ENCODE measurements at places on chromosomes 2 and 18.

GRCh38 chr2:177682836-177683660, 290.5 kb downstream of the AGPS start:
- no peak for DNase-seq

DNA sequence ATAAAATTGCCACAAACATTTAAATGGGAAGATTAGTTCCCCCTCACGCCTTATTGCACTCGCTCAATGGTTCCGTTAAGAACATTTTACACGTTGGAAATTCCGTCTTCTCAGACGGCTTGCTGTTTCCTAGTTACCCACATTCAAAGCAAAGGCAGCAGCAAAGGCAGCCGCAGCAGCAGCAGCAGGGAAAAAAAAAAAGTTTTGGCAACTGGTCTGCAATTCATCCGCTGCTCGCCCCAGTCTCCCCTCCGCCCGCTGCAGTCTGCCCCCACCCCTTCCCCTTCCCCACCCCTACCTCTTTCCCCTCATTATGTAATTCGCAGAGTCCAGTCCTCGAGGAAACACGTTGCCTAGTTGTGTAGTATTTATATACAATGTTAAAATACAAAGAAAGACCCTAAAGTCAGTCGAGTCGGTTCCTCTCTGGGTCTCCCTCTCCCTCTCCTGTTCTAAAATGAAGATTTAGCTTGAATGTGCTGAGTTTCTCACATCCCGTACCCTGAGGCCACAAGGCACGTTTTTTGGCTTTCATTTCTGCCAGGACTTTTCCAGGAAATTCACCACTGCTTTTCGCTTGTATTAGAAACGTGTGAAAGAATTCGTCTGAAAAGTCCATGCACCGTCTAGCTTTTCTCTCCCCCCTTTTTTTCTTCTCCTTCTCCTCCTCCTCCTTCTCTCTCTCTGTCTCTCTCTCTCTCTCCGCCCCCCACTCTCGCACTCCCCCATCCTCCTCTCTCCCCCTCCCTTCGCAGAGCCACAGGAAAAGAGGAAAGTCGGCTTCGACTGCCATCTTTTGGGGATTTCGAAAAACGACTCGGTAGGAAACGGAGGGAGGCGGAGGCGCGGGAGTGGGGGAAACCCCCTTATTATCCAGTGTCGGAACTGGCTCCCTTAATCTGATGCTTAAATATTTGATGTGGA, 140.0 kb downstream of the MEIS1 start:
- DNase-seq: no peak

DNA sequence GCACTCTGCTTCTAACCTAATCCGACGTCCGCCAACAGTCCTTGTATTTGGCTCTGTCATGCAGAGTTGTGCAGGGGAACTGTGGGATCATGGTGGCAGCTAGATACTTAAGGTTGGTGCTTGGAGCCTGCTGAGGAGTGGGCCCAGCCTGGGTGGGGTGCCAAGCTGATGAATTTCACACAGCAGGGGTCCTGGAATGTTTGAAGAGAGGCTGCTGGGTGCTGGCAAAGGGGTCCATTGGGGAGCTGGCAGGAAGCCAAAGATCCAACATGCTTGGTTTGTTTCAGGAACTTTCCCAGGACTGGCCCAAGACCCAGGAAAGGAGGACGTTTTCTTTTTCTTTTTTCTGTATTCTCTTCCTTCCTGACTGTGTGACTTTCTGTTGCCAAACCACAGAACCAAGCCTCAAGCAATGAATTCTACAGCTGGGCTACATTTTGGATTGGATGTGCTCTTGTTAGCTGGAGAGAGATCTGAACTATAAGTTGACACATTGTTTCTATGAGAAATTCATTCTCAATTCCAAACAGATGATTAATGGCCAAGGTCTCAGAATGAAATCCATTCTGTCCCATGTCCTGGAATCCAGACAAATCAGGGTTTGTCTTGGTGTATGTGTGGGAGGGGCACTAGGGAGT, 49.9 kb downstream of the DHRS9 start:
- DNase-seq: no peak

DNA sequence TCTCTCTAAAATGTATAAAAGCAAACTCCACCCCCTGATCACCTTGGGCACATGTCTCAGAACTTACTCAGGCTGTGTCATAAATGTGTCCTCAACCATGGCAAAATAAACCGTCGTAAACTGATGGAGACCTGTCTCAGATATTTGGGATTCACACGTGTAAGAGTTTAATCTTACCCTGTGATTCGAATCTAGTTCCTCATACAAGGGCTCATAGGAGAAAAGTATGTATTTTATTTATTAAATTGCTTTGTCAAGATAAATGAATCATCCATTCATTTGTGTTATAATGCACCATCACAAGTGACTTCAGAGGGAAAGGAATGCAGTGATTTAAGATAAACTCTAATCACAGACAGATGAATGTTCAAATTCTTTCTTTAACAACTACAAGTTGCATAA, 712.5 kb upstream of the LRATD1 start:
- DNase-seq: no peak

GRCh38 chr2:99348173-99348572, 11.0 kb downstream of the EIF5B start:
- DNase-seq: no peak

- no peak for DNase-seq
Observed at GRCh38 chr2:104430359-104430740, 423.6 kb upstream of the POU3F3 start.

DNA sequence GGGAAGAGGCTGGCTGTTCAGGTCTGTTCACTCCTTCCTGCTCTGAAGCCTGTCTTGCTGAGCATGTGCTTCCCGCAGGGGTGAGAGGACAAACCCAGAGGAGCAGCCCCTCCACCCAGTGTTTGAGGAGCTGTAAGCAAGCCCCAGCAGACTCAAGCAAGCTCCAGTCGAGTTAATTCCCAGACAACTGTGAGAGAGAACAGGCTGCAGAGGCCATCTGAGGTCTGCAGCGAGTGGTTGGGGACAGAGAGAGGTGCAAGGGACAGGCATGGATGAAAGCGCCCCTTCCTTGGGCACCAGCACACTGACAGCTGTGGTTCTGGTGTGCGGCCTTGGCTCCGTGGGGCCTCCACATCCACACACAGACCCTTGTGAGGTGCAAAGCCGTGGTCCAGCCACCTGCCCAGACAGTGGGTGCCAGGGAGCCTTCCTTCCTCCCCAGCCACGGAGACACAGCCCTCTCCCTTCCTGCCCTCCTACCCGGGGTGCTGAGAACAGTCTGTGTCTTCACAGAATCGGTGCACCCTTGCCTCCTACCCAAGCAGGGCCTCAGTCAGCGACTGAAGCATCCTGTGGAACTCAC, 36.2 kb downstream of the MAL start:
- DNase-seq: no peak

- DNase-seq: no peak
Observed at GRCh38 chr2:158486970-158487325, 30.2 kb downstream of the PKP4 start.

GRCh38 chr2:198973785-198974184, 484.0 kb downstream of the SATB2 start:
- no peak for DNase-seq

DNA sequence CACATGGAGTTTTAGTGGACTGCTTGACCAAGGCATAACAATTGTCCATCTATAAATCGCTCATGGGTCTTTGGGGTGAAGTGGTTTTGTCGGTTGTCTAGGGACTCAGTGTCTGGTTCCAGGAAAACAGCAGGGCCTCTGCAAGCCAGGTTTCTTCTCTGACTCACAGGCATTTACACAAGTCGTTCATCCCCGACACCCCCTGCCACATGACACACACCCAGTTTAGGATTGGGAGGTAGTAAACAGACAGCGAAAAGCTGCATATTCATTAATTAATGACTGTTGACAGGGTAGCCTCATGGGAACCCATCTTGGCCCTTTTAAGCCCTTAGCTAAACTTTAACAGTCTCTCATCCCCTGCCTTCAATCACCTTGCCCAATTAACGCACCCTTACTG, 194.8 kb upstream of the ACVR2A start:
- no peak for DNase-seq

GRCh38 chr2:237724811-237725478, 73.6 kb upstream of the RBM44 start:
- no peak for DNase-seq

- DNase-seq: no peak
Observed at GRCh38 chr18:3463051-3463450, 13.1 kb downstream of the TGIF1 start.

DNA sequence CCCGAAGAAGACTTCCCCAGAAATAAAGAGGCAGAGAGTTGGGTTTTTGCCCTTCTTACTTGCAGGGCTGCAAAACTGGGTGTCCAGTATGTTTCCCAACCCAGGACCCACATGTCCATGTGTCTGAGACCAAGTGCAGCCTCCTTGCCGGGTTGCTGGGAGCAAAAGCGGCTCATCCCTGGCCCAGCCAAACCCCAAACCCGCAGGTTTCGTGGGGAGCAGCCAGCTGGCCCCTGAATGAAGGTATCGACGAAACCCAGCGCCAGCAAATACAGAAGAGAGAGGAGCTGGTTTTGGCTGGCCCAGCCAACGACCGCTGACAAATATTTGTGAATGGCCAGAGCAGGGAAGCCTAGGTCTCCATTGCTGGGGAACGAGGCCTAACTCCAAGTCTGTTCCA, 197.1 kb downstream of the SMAD7 start:
- DNase-seq: no peak

DNA sequence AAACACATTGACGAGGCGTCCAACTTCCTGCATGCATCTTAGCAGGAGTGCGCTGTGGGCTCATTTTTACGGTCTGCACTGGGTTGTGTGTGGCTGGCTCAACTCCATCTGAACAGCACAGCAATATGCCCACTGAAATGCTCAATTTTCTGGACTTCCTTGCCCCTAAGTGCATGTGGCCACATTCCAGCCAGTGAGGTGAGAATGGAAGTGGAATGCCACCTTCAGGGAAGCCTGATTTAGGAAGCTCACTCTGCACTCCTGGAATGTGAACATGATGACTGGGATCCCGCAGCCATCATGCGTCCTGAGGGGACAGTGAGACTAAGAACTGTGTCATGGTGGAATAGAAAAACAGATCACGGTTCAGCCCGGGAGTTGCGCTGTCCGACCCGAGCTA, 76.2 kb downstream of the PSMG2 start:
- no peak for DNase-seq

- no peak for DNase-seq
Observed at GRCh38 chr2:40115348-40115747, 336.3 kb upstream of the THUMPD2 start.

GRCh38 chr2:68653034-68653433, 9.7 kb downstream of the PROKR1 start:
- no peak for DNase-seq

DNA sequence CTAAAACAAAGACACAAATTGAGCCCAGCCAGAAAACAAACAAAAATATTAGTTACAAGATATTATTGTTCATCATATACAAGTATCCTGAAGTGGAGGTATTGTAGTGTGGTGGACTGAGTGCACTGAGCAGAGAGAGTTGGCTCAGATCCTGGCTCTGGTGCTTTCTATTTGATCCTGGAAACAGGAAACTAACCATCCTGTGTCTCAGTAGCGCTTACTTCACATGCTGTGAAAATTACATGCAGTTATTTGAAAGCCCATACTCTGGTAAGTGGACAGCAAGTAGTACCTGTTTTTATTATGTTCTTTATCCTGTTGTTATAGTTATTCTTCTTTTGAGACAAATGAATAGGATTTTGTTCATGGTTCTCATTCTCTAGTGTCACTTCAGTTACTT, 84.3 kb upstream of the CRIM1 start:
- DNase-seq: no peak

DNA sequence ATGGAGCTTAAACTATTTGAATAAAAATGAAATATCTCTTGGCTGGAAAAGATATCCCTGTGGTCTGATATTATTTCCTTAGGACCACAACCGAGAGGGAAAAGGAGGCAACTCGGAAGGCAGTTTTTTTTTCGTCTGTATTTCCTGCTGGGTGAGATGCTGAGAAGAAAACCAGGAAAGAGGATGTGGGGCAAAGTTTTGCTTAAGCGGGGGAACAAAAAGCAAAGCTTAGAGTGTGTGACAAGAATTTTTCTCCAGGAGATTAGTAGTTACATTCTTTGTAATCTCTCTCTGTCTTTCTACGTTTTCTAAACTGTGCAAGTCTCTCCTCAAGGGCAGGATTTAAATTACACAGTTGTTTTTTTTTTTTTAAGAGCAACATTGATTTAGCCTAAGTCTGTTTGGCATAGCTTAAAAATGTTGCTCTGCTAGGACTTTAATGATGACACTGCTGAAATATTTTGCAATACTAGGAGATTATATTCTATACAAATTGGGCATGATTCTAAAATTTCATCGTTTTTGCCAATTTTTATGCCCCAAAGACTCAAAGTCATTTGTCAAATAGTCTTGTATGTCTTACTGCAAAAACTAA, 258.5 kb downstream of the KCNS3 start:
- no peak for DNase-seq

GRCh38 chr2:100529900-100530299, 32.9 kb upstream of the PDCL3 start:
- no peak for DNase-seq

DNA sequence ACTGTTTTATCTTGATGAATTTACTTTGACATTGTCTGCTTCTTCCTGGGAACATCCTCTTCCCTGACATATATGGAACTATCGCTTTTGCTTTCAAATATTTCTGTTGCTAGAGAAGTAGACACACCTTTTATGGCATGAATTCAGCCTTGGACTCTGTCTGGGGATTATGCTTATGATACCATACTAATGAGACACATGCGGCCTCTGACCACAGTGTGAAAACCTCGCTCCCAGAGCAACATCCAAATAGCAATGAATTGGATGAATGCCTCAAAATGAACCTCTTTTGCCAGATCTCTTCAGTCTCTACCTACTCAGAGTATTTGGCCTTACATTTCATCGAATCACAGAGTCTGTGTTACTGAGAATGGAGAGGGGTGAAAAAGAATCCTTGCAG, 70.9 kb downstream of the PIEZO2 start:
- DNase-seq: no peak

GRCh38 chr2:119546447-119546767, 2.2 kb downstream of the CFAP221 start:
- DNase-seq: no peak

DNA sequence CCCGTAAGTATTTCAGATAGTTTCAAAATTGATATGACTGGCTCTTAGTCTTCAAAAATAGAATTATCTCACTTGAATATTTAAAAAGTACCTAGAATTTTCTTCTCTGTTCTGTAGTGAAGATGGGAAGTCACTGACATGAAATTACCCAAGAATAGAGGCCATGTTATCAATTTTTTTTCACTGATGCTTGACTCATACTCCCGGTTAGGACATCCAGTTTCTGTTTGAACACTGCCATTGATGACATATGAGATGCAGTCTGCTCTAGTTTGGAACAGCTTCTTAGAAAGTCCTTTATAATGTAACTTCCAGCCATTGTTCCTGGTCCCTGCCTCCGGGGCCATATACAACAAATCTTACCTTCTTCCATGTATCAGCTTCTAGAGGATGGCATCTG, 26.0 kb downstream of the MAP3K20 start:
- no peak for DNase-seq

GRCh38 chr18:63443829-63444228, 21.6 kb upstream of the VPS4B start:
- DNase-seq: no peak

DNA sequence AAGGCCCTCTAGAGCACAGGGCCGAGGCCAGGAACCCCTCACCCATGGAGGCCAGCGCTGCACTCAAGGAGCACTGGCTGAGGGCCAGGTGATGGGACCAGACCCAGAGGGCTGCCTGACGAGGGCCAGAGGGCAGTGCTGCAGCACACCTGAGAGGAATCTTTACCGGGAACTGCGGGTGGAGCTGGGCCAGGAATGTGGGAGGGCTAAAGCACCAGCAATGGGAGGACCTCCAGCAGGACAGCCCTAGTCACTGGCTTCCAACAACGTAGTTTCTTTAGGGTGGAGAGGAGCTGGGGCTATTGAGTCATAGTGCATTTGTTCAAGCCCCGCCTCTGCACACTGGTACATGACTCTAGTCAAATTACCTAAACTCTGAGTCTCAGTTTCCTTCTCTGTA, 143.4 kb downstream of the TMEM17 start:
- DNase-seq: no peak

- no peak for DNase-seq
Observed at GRCh38 chr2:160432633-160433032, 61.0 kb downstream of the RBMS1 start.

Measured in activated CD4-positive, alpha-beta T cell treated with anti-CD3 and anti-CD28 coated beads for 4 hours (primary cell).